ENCODE measurements at places on chromosomes 1 and 21.
A peak's percentile ranks its signal among the peaks of the same experiment; 100 is the strongest.

DNA sequence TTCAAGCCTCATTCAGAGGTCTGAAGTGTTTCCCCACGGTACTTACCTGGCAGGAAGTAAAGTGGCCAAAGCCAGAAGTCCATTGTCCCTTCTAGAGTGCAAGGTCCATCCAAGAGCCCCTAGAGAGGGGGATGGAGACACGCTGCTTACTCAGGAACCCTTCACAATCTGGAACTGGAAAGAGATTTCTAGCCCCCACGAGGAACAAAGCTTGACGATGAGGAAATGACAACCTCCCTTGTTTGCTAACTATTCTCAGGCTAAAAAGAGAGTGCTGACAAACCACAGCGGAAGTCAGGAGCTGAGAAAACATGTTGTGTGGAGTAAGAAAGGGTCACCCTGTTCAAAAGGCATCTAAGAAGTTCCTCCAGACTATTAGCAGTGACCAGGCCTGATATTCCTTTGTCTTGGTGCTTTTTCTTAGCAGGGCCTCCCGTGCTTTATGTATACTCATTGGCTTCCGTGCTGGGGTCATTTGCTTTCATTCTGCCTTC lies at the start of gene FCMR:
Gene FCMR (minus strand): TSS at position 170 of the 494 bp plus-strand sequence. CDS start 87 bp downstream, at position 83.
- DNase-seq = no peak

DNA sequence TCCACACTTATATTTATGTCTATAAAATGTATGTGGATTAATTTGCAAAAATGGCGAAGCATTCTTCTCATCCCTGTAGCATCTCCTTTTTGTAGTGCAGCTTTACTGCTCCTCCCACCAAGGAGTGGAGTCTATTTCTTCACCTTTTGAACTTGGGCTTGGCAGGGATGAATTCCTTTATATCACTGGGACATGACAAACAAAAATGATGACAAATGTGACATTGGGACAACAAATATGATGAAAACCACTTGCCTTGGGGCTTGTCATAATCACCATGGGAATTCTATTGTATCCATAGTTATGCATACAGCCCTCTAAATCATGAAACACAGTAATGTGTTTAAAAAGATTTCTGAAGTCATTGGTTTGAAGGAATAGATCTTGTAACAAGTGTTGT lies 155.0 kb downstream of the TNFSF18 start:
- DNase-seq = no peak

DNA sequence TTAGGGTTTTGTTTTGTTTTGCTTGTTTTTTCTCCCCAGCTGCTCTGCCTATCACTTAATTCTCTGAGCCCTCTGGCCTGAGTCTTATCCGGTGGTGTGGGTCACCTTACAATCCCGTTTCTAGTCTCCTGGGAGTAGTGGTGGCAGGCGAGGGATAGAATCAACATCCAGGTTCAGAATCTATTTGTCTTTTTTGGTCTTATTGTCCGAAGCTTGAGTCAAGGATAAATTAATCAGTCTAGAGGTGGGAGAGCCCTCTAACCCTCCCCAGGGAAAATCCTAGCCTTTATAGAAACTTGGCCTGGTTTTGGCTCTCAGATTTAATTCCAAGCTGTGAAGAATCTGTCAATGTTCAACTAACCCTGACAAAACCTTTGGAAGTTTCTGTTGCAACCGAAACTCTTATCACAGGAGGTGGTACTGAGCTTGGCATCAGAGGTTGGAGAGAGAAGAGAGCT lies 246.3 kb downstream of the FGGY start:
- DNase-seq = no peak

GRCh38 chr1:8903410-8903809 lies 24.9 kb upstream of the ENO1 start:
- DNase-seq = no peak

DNA sequence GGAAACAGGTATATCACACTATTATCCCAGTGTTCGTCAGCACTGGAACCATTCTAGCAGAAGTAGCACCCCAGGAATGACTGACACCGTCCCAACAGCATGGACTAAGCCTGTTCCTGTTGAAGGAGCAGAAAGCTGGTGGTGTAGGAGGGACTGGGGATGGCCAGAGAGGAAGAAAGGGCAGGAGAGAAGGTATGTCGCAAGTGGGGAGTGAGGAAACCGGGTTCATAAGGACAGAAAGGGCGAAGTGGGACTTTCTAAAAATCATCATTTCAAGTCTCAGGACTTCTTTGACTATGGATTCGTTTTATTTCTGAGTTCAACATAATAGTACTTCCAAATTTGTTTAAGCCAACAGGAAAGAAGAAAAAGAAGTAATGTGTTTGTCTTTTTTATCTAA lies 19.7 kb upstream of the MX1 start:
- no peak for DNase-seq

- DNase-seq = no peak
These were observed 9.4 kb upstream of the NHLH1 start for GRCh38 chr1:160357286-160358002.

- no peak for DNase-seq
These were observed 102.7 kb downstream of the RNF220 start for GRCh38 chr1:44507490-44508396.

GRCh38 chr21:45231705-45232104 lies 56.0 kb downstream of the POFUT2 start:
- DNase-seq = no peak

- DNase-seq = no peak
These were observed 187.2 kb upstream of the AJAP1 start for GRCh38 chr1:4467241-4467640.

DNA sequence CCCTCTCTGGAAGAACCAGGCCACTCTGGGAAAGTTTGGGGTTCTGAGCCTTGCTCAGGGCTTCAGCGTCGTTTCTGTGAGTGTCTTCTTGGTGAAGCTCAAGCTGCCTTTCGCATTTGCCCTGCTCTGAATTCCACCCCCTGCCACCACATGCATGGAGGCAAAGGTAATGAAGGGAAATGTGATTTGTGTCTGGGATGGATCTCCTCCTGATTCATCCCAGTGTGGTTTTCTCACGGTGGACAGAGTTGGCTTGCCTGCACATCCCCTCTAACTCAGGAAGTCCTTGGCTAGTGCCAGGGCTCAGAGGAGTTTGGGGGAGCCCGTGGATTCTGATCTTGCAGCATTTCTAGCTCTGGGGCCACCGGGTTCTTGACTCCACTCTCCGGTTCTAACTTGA lies 173.6 kb upstream of the RAB4A start:
- no peak for DNase-seq

GRCh38 chr21:42533963-42534355 lies 20.3 kb downstream of the SLC37A1 start:
- no peak for DNase-seq

GRCh38 chr1:93093332-93094006 lies 14.4 kb downstream of the MTF2 start:
- DNase-seq = no peak

GRCh38 chr1:211789641-211790464 lies 40.7 kb downstream of the LPGAT1 start:
- DNase-seq = no peak

GRCh38 chr1:233613252-233614172 lies at the start of gene KCNK1:
Gene KCNK1, plus strand, starts transcription at chr1:233614106. Its CDS starts 66 bp downstream, at chr1:233614172.
- DNase-seq = no peak

- DNase-seq = no peak
These were observed 17.1 kb upstream of the UBE2U start for GRCh38 chr1:64186138-64186897.

DNA sequence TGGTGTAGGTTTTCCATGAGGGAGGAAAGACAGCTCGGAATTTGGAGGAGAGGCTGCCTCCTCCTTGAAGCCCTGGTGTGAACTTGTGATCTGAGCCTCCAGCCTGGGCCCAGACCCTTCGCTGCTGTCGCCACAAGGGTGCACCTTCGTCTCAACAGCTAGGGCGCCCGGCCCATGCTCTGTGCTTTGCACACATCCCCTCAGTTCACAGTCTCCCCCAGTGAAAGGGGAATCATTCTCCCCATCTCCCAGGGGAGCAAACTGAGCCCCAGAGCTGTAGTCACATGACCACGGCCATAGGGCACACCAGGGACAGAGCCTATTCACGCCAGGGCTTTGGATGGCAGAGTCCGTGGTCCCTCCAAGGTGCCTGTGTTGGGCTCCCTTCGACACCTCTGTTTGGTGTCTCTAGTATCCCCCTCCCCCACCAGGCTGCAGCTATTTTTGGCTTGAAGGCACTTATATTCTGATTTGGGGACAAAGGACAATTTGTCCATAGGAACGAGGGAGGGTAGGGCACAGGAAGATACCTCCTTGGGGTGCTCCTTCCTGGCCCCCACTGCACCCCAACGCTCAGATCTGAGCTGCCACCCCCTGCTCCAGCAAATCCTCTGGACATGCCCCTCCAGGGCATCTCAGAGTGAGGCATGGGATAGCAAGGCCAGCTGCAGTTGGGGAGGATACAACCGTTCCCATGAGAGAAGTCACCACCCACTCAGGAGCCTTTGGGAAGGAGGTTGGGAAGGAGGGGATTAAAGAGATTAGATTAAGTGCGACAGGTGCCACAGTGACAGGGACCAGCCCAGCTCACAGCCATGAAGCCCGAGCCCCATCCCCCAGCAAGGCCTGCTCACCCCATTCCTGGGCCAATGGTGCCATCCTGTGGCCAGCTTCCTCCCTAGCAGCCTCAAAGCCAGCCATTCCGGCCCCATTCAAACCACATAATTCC lies 15.7 kb downstream of the MATN1 start:
- peak; percentile 33 for DNase-seq

DNA sequence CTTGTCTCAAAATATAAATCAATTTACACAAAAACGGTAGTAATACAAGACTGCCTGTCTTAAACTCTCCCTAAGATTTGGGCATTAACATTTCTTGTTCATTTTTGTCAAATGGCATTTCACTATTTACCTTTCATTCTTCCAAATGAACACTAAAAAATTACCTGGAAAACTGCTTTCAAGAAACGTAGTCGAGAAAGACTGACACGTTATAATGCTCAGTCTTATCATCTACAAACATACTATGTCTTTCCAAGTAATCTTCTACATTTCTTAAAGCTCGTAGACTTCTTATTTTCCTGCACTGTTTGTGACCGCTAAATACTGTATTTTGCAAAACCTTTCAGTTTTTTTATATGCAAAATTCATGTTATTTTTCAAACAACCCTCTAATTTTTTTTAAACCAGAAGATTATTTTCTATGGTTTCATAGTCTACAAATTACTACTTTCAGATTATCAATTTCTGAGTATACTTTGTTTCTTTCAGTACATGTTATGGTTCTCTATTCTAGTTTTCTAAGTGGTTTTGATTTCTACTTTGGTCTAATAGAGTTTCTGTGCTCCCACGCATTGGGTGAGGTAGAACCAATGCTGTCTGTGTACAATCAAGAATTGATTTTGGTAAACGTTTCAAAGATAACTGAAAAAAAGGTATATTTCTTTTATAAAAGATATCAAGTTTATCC lies 336.4 kb downstream of the SMYD3 start:
- no peak for DNase-seq

DNA sequence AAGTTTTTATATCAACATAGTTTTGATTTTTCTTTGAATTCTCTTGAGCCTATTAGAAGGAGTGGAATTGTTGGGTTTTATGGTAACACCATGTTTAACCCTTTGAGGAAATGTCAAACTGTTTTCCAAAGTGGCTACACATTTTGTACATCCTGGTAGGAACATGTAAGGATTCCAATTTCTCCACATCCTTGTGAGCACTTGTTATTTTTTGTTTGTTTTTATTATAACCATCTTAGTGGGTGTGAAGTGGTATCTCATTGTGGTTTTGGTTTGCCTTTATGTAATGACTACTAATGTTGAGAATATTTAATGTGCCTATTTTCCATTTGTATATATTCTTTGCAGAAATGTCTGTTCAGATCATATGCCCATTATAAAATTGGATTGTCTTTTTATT lies 120.5 kb downstream of the FGGY start:
- no peak for DNase-seq

DNA sequence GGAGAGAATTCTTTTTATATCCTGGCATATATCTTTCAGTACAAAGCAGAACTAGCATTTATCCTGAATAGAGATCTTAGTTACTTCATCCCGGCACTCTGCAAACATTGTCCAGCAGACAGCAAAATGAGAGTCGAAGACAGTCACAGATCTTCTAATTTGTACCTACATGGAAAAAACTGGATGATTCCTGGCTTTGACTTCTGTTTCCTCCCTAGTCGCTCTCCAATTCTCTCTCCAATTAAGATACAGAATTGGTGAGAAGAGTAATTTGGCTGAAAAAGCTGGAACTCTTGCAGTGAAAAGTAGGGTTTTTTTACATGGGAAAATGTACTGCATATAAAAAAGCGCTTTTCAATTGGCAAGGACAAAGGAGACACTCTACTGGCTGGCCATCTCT lies 151.1 kb upstream of the C8B start:
- DNase-seq = no peak

GRCh38 chr1:168091720-168092550 lies 44.8 kb downstream of the GPR161 start:
- DNase-seq = no peak

GRCh38 chr21:43703035-43703880 lies 15.7 kb upstream of the PDXK start:
- DNase-seq = no peak

DNA sequence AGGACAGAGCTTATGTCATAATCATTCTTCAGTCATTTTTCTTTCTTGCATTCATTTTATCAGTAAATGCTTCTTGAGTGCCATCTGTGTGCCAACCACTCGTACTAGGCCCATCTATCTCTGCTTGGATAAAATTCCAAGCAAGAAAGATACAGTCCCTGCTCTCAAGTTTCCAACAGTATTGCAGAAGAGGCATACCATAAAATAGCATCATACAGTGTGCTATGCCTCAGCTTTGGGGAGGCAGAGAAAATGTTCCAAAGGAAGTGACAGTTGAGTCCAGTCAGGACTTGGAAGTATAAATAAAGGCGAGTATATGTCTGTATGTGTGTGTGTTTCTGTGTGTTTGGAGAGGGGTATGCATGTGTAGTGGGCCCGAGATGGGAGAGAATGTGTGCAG lies 113.4 kb upstream of the HOOK1 start:
- DNase-seq = no peak

GRCh38 chr21:41387042-41387819 lies 25.4 kb downstream of the MX2 start:
- DNase-seq = no peak

DNA sequence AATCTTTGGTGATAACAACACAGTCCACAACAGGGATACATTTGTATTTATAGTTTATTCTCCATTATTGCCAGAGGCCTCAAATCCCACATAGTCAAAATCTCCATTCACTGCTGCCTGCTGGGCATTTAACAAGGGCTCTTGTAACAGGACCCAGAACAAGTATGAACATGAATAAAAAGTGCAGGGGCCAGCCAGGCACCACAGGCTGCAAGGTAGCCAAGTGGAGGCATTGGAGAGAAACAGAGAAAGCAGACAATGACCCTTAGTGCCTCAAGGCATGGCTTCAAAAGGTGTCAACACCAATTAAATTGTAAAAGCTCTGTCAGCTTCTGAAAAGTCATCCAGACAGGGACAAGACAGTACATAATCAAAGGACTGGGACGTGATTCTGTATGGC lies 116.8 kb downstream of the ATP6V1G3 start:
- no peak for DNase-seq

GRCh38 chr1:15935056-15935950 lies 40.6 kb downstream of the ZBTB17 start:
- DNase-seq = no peak

- no peak for DNase-seq
These were observed 153.9 kb downstream of the PEX14 start for GRCh38 chr1:10628685-10629084.

DNA sequence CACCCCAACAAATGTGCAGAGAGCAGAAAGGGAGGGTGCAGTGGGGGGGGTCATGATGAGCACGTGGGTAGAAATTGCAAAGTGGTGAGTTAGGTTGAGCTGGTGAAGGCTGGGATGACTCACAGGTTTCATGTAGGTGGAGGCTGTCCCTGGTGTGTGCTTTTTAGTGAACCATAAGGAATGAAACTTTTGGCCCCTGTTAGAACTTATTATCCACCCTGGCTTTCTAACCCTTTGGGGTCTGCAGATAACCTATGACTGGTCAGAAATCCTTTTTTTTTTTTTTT lies 46.9 kb downstream of the DOP1B start:
- no peak for DNase-seq
